ENCODE measurements at places on chromosomes 2 and 18. TPM values are rescaled to one million over a fixed set of nuclear protein-coding genes. Genes with fewer than 3 reads are reported as not detected.

PLCD4 gene
- total RNA-seq, result 0.64 TPM

ZNF804A gene
- not detected for total RNA-seq

BCL2 gene
- 114 TPM for total RNA-seq

PTCD3 gene
- total RNA-seq, result 146 TPM

ADGRF3 gene
- 1.3 TPM for total RNA-seq

D2HGDH gene
- 58.1 TPM for total RNA-seq

LIMS4 gene
- total RNA-seq, result not detected

TMEM247 gene
- total RNA-seq, result not detected

NGEF gene
- total RNA-seq, result not detected

B3GNT7 gene
- 0.30 TPM for total RNA-seq

SH3RF3 gene
- total RNA-seq, result 1.8 TPM

DNA sequence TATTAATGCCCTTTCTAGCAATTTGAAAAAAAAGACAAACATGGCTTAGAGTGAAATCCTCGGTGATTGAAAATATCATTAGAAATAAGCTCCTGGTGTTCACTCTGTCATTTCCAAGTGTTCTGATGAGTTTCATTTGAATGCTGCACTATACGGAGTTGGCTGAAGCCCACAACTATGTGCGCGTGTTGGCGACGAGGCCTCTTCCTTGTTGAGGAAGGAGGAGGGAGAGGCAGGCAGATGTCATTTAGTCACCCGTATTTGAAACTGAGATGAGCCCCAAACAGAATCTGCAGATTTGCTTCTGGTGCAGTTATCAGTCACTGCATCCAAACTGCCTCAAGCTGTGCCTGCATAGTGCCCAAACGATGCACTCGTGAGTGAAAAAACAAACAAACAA, 23.5 kb upstream of the SKOR2 start:
- no peak overlapping the region for H3K27ac ChIP-seq
- H3K4me1 ChIP-seq, result no peaks in the 10 kb centered on the region
- no peak for DNase-seq
- H3K27me3 ChIP-seq, result peaks cover 2% of the 10 kb centered on the region

DNA sequence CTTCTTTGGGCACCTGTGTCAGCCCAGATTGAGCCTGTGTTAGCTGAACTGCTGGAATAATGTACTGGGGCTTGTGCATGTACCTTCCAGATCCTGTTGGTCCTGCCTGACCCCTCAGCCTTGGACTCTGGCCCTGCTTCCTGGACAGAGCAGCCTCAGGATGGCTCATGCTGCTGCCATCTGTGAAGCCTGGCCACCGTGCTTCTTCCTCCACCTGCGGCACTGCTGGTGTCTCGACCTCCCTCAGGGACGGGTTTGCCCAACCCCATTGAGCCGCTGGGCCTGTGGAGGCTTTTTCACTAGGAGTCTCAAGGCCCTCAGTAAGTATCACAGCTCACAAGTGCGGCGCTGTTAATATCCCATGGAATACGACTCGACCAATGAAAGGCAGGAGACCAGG, 342.7 kb downstream of the TGIF1 start:
- no peak overlapping the region for H3K4me3 ChIP-seq
- DNase-seq, result no peak
- H3K36me3 ChIP-seq, result no peaks in the 10 kb centered on the region
- peaks cover 3% of the 10 kb centered on the region for H3K27me3 ChIP-seq

GRCh38 chr18:67977067-67977616, 460.6 kb upstream of the DSEL start:
- peaks cover 6% of the 10 kb centered on the region for H3K27me3 ChIP-seq
- no peaks in the 10 kb centered on the region for H3K4me1 ChIP-seq
- no peak for DNase-seq
- H3K4me3 ChIP-seq, result no peak overlapping the region
- no peak overlapping the region for H3K27ac ChIP-seq

DNA sequence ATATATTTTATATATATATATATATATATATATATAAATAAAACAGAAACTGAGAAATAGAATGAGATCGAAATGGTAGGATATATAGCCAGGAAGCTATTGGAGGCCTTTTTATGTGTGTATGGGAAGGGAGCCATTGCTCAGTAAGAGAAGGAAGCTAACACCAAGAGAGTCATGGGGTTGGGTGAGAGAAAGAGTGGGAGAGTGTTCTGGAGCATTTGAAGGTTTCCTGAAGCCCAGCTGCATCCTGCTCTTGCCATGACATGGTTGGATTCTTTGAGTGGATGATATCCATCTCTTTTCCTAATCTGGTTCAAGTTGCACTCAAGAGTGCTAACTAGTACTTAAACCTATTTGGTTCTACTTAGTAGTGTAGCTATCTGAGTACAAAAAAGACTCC, 282.3 kb downstream of the DYSF start:
- DNase-seq, result no peak
- no peaks in the 10 kb centered on the region for H3K4me1 ChIP-seq
- H3K36me3 ChIP-seq, result no peaks in the 10 kb centered on the region
- peaks cover 27% of the 10 kb centered on the region for H3K27me3 ChIP-seq
- no peak overlapping the region for H3K27ac ChIP-seq
- no peak overlapping the region for H3K4me3 ChIP-seq

DNA sequence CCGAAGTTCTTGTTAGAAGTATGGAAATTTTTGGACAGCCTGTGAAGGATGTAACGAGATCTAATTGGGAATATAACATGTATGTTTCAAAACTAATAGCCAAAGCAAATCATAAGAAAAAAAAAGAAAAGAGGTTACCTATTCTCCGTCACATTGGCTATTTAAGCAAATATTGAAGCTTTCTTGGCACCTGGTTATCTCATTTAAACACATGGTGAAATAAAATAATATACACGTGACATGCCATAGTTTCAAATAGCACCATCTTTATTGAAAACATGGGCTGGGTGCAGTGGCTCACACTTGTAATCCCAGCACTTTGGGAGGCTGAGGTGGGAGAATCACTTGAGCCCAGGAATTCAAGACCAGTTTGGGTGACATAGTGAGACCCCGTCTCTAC, 56.7 kb downstream of the ZEB2 start:
- H3K4me3 ChIP-seq, result no peak overlapping the region
- no peaks in the 10 kb centered on the region for H3K4me1 ChIP-seq
- peak overlapping the region; percentile 91 for H3K27ac ChIP-seq

DNA sequence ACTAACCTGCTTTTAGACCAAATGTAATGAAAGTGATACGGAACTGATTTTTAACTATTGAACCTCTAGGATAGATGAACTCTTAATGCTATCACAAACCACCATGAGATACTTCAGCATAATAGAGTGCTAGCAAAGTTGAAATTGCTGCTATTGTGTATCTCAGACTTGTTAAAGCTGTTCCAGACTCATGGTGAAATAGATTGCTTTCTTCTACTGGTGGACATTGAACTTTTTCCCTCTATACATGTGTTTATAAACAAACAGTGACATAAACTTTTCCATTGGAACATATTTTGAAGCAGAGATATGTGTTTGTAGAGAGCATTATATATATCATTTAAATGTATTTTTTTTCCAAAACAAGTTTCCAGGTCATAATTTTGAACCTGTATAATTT, 157.3 kb downstream of the CAMKMT start:
- DNase-seq, result no peak
- no peak overlapping the region for H3K27ac ChIP-seq
- H3K36me3 ChIP-seq, result no peaks in the 10 kb centered on the region
- no peaks in the 10 kb centered on the region for H3K4me1 ChIP-seq
- no peaks in the 10 kb centered on the region for H3K27me3 ChIP-seq

- H3K4me3 ChIP-seq, result no peak overlapping the region
- no peak for DNase-seq
- H3K27me3 ChIP-seq, result no peaks in the 10 kb centered on the region
- H3K27ac ChIP-seq, result peak overlapping the region; percentile 87
Measured at GRCh38 chr18:23998820-23999219, 15.7 kb upstream of the TTC39C start.

- peak overlapping the region; percentile 86 for H3K4me3 ChIP-seq
- H3K36me3 ChIP-seq, result no peaks in the 10 kb centered on the region
- no peaks in the 10 kb centered on the region for H3K27me3 ChIP-seq
- peak; percentile 29 for DNase-seq
- peak overlapping the region; percentile 76 for H3K27ac ChIP-seq
Measured at GRCh38 chr2:20350041-20350712, 467 bp downstream of the PUM2 start.

- no peak for DNase-seq
- peaks cover 66% of the 10 kb centered on the region for H3K36me3 ChIP-seq
- no peaks in the 10 kb centered on the region for H3K4me1 ChIP-seq
- no peak overlapping the region for H3K4me3 ChIP-seq
Measured at GRCh38 chr2:121409388-121409787, 121.3 kb upstream of the RNU4ATAC start.

GRCh38 chr18:75107931-75108276, 101.0 kb downstream of the PTGR3 start:
- no peaks in the 10 kb centered on the region for H3K4me1 ChIP-seq
- no peaks in the 10 kb centered on the region for H3K36me3 ChIP-seq
- no peak for DNase-seq
- H3K27me3 ChIP-seq, result no peaks in the 10 kb centered on the region

GRCh38 chr2:134142903-134143302, 111.0 kb upstream of the MGAT5 start:
- H3K27me3 ChIP-seq, result no peaks in the 10 kb centered on the region
- no peak overlapping the region for H3K4me3 ChIP-seq
- no peak overlapping the region for H3K27ac ChIP-seq
- H3K4me1 ChIP-seq, result peaks cover 5% of the 10 kb centered on the region
- no peak for DNase-seq

DNA sequence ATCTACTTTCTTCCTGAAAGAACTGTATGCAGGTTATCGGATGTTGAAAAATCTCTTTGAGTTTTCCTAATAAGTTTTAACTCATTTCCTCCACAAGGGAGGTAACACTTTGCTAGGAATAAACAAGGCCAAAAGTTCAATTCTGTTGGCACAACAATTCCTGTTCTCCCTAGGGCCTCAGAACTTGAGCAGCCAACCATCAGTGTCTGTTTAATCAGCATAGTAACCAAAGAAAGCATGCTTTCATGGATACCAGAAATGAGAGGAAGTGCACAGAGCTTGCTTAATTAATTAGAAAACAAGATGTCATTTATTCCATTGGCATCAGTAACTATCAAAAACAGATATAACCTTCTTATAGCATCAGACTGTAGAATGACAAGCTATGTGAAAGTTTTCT, 503.2 kb upstream of the CNTNAP5 start:
- H3K4me3 ChIP-seq, result no peak overlapping the region
- no peaks in the 10 kb centered on the region for H3K4me1 ChIP-seq
- no peaks in the 10 kb centered on the region for H3K36me3 ChIP-seq

DNA sequence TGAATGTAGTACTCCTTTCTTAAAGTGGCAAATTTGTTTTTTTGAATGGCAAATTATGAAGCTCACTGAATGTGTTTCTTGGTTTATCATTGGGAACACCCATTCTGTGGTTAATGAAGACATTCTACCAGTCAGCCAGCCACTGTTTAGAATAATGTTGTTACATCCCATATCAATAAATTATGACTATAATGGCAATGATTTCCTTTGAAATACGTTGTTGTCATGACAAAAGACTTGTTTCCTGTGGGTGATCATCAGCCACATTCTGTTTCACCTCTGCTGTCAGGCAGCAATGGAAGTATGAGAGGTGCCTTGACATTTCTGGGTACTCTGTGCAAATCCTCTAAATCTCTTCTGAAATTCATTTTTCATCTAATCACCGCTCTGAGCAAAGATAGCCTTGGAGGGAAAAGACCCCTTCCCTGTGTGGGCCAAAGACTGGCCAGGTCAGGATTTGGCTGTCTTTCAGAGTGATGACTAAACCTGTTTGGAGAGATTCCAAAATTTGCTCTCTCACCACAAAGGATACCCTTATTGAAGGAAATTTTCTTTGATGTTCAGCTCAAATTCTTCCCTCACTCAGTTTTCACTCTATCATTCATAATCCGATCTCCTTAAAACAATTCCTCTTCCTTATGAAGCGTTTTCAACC, 869.2 kb downstream of the BCL11A start:
- H3K27ac ChIP-seq, result no peak overlapping the region
- H3K36me3 ChIP-seq, result no peaks in the 10 kb centered on the region
- H3K27me3 ChIP-seq, result no peaks in the 10 kb centered on the region
- no peaks in the 10 kb centered on the region for H3K4me1 ChIP-seq
- no peak overlapping the region for H3K4me3 ChIP-seq

DNA sequence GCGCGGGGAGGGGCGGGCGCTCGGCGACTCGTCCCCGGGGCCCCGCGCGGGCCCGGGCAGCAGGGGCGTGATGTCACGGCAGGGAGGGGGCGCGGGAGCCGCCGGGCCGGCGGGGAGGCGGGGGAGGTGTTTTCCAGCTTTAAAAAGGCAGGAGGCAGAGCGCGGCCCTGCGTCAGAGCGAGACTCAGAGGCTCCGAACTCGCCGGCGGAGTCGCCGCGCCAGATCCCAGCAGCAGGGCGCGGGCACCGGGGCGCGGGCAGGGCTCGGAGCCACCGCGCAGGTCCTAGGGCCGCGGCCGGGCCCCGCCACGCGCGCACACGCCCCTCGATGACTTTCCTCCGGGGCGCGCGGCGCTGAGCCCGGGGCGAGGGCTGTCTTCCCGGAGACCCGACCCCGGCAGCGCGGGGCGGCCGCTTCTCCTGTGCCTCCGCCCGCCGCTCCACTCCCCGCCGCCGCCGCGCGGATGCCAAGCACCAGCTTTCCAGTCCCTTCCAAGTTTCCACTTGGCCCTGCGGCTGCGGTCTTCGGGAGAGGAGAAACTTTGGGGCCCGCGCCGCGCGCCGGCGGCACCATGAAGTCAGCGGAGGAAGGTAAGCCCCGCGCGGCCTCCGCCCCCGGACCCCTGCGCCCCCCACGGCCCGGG, at the start of gene NFATC1:
NFATC1 (plus strand) TSS at position 170 of the 644 bp plus-strand sequence; CDS start at position 465, 295 bp downstream.
- no peaks in the 10 kb centered on the region for H3K36me3 ChIP-seq
- DNase-seq, result peak; percentile 83
- H3K4me3 ChIP-seq, result peak within 1 kb of the TSS; percentile 35
- H3K4me1 ChIP-seq, result peaks cover 51% of the 10 kb centered on the region

GRCh38 chr2:24642351-24642750, 150.8 kb downstream of the PTRHD1 start:
- no peak overlapping the region for H3K4me3 ChIP-seq
- H3K36me3 ChIP-seq, result no peaks in the 10 kb centered on the region
- H3K4me1 ChIP-seq, result no peaks in the 10 kb centered on the region

- H3K36me3 ChIP-seq, result no peaks in the 10 kb centered on the region
- H3K27me3 ChIP-seq, result peaks cover 12% of the 10 kb centered on the region
- H3K27ac ChIP-seq, result no peak overlapping the region
- H3K4me1 ChIP-seq, result no peaks in the 10 kb centered on the region
Measured at GRCh38 chr18:37299471-37300304, 265.9 kb downstream of the CELF4 start.

DNA sequence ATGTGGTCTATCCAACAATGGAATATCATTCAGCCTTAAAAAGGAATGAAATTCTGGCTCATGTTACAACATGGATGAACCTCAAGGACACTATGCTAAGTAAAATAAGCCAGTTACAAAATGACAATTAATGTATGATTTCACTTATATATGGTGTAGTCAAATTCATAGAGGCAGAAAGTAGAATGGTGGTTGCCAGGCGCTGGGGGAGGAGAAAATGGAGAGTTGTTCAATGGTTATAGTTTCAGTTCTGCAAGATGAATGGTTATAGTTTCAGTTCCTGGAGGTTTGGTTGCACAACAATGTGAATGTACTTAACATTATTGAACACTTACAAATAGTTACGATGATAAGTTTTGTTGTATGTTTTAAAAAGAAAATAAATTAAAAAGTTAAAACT, 79.2 kb upstream of the IL1R2 start:
- H3K4me3 ChIP-seq, result no peak overlapping the region
- DNase-seq, result no peak
- no peaks in the 10 kb centered on the region for H3K36me3 ChIP-seq
- H3K4me1 ChIP-seq, result no peaks in the 10 kb centered on the region
- no peak overlapping the region for H3K27ac ChIP-seq

All from T-cell (primary cell).